GM04503 (cell line): ENCODE measurements at places on chromosomes 6 and 20.

GRCh38 chr6:11320914-11321597 is 88.6 kb upstream of the NEDD9 start:
- DNase-seq = no peak

DNA sequence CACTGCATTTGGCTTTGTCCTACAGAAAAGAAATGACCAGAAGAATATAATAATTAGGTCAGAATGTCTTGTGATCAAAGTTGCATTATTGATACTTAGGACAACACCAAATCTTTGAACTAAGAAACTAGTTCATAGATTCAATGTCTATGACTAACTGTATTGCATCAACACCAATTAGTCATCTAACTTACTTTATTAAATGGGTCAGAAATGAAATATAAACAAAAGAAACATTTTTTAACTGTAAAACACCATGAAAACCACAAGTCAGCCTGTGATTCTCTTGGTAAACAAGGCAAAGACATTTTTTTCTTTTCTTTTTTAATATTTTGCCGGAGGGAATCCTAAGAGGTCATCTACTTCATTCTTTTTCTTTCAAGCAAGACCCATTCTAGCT is 114.1 kb upstream of the HDDC2 start:
- no peak for DNase-seq

GRCh38 chr20:17874271-17875105 is 94.1 kb downstream of the SNX5 start:
- no peak for DNase-seq

DNA sequence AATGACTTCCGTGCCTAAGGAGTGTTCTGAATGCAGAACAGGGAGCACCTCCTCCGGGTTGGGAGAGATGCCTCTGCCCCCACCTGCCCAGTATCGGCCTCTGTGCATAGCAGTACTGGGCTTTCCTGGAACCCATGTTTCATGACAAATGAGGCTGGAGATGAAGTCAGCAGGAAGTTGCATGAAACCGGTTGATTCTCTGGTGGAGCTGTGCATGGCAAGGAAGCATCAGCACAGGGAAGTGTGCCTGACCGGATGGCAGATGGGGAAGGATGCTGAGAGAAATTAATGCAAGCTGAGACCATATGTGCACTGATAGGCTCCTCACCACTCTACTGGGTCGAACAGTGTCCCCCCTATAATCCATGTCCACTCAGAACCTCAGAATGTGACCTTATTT is 155.5 kb downstream of the CDH26 start:
- no peak for DNase-seq

DNA sequence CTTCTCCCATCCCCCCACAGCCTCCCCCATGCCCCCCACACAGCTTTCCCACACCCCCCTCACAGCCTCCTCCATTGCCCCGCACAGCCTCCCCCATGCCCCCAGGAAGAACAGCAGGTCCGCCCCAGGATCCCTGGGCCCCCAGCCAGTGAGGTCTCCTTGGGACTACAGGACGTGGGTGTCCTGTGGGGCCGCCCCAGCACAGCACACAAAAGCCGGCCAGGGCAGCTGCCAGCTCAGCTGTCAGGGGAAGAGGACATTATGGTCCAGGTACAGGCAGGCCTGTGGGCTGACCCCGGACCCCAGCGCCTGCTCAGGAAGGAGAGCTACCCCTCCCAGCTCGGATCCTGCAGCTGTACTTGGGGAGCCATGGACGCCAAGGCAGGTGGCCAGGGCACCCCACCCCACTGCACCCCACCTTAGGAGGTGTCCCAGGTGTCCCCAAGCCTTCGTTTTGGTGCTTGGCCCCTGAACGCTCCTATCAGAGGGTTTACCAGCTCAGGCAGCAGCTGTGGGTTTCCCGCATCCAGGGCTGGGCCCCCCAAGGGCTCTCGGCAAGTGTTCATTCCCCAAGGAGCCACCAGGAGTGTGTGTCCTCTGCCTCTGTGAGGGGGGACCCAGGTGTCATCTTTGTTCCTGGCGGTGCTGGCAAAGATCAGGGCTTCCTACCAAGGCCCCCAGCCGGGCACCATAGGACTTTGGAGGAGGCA is 42.3 kb upstream of the GATA5 start:
- no peak for DNase-seq
